Hematopoietic multipotent progenitor cell treated with erythropoietin and hydrocortisone succinate and interleukin-3 and kit ligand, for 15 days (in vitro differentiated cells): ENCODE measurements at places on chromosomes 6 and 20.
A peak's percentile ranks its signal among the peaks of the same experiment; 100 is the strongest.

GRCh38 chr6:15662326-15663129 lies at the start of gene DTNBP1:
Gene DTNBP1 (minus strand): TSS chr6:15663028. CDS start chr6:15662869, 159 bp downstream.
- DNase-seq, result peak; percentile 49

GRCh38 chr20:57632286-57632685 lies 12.1 kb upstream of the ZBP1 start:
- no peak for DNase-seq

GRCh38 chr6:52144196-52145076 lies 41.7 kb upstream of the IL17A start:
- DNase-seq, result no peak

GRCh38 chr6:39230654-39231035 lies 1.4 kb upstream of the KCNK5 start:
- DNase-seq, result no peak

GRCh38 chr6:16730738-16731477 lies 30.4 kb downstream of the ATXN1 start:
- no peak for DNase-seq

- DNase-seq, result no peak
Measured at GRCh38 chr6:146287691-146288369, 255.8 kb upstream of the RAB32 start.

GRCh38 chr6:15880262-15880973 lies 217.6 kb upstream of the DTNBP1 start:
- no peak for DNase-seq

- no peak for DNase-seq
Measured at GRCh38 chr6:16623731-16624130, 137.5 kb downstream of the ATXN1 start.

- DNase-seq, result no peak
Measured at GRCh38 chr20:25865715-25866656, 169.3 kb upstream of the ZNF337 start.

- no peak for DNase-seq
Measured at GRCh38 chr6:101760843-101761621, 367.5 kb downstream of the GRIK2 start.

- no peak for DNase-seq
Measured at GRCh38 chr6:73579851-73580246, 59.0 kb upstream of the EEF1A1 start.

DNA sequence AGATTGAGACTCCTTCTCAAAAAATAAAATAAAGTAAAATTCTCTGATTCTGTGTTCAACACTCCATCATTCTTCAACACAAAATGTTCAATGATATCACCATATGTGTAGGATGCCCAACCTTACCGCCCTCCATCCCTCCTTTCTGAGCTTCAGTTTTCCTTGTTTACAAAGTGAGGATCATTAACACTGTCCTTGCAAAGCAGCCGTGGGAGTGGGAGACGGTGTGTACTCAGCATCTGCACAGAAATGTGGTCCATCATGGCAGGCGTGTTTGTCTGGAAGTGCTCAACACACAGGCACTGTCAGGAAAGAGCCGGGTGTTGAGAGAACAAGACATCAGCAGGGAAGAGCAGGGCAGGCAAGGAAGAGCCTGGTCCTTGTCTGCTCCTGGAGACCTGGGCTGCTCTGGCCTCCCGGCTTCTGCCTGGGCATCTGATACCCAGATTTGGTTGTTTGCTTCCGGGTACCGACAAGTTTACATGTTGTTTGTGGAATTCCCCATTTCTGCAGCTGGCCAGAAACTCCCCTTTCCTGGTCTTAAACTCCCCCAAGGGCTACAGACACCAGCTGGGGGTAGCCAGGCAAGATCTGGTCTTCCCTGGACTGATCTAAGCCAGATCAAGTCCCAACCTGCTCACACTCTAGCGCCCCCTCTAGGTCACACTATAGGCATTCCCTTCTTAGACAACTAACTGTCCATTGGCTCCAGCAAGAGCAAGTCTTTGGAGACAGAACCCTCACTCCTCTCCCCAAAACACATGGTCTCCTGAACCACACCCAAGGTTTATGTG lies 26.7 kb upstream of the TTPAL start:
- peak; percentile 55 for DNase-seq

DNA sequence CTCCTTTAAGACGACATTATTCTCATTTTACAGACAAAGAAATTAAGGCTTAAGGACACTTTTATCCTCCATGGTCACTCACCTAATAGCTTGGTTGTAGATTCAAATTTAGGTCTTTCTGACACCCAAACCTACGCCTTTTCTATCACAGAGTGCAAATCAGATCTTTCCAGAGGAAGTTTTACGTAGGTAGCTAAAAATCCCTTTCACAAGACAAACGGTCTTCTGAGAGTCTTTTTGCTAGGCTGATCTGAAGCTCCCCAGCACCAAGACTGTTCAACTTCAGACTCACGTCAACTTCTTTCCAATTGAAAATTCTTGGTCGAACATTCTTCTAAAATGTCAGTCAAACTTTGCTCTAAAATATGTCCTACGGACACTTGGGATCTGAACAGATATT lies 46.5 kb downstream of the BLOC1S5 start:
- no peak for DNase-seq

DNA sequence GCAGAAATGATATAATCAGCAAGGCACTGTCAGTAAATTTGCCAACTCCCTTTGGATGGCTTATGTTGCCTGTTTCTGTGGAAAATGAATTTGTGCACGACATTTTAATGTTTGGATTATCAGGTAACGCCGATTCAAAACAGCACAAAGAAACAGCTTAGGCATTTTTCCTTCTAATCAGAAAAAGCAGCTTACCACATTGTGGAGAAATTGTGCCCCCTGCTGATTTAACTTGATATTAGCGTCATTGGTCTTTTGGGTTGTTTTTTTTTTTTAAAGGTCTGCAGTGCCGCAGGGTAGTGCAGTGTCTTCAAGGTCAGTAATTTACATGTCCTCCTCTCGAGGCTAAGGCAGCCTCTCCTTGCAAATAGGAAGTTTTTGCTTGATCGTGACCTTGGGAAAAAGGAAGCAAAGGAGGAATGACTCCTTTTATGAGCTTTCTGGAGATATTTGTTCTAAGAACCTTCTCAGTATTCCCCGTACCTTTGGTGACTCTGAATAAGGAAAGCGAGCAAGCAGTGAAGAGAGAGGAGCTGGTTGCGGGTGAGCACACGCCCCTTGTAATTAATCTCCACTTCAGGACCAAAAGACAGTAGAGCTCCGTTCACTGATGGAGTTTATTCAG lies 79.1 kb downstream of the ELOVL4 start:
- DNase-seq, result peak; percentile 62

DNA sequence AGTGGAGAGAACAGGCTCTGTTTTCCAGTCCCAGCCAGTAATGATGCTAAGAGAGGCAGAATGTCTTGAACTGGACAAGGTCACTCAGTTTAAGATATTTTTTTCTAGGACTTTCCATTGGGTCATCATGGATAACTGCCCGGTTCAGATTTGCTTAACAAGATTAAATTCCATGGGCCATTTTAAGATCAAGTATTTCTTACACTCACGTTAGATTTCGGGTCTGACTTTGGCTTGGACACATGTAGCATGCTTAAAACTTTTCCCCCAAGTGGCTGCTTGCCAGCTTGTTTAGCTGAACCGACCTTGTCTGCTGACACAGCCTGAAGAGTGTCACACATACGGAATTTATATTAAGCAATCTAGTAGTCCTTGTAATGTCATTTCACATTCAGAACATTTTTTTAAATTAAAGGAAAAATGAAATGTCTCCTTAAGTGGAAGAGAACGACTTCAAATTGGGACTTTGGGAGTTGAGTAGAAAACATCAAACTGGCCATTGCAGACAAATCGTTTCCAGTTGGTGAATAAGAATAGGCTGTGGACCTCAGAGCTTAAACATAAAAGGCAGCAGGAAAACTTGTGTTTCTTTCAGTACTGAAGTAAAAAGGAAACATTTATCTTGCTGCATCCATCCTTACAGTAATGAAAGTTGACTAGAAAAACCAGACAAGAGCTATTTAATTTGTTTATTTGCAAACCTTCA lies 29.0 kb downstream of the ARMC2 start:
- no peak for DNase-seq

DNA sequence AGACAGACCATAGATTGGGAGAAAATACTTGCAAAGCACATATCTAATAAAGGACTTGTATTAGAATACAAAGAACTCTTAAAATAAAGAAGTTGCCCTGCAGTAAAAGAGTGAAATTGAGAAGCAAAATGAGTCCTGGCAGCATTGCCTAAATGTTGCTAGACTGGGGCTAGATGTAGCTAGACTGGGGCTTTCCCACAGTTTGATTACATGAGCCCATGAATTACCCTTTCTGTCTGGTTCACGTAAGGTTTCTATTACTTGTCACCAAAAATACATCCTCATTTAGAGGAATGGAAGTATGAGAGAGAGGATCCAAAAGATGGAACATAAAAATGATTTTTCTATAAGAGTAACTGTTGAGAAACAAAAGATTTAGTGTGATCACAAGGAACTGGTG lies 57.6 kb upstream of the CCDC28A start:
- DNase-seq, result no peak
